ENCODE measurements at places on chromosomes 13 and 19. TPM values are rescaled to one million over a fixed set of nuclear protein-coding genes. Genes with fewer than 3 reads are reported as not detected.

The AP1M2 gene
- 36.9 TPM for total RNA-seq

The POLRMT gene
- 42.5 TPM for total RNA-seq

The KXD1 gene
- total RNA-seq = 71.9 TPM

The PRDX2 gene
- 101 TPM for total RNA-seq

The APC2 gene
- 0.12 TPM for total RNA-seq

The FXYD7 gene
- total RNA-seq = not detected

The IFNL1 gene
- not detected for total RNA-seq

The BRME1 gene
- 2.0 TPM for total RNA-seq

GRCh38 chr13:114115191-114115671 lies 17.2 kb downstream of the RASA3 start:
- H3K36me3 ChIP-seq = no peaks in the 10 kb centered on the region
- H3K27me3 ChIP-seq = no peaks in the 10 kb centered on the region
- H3K27ac ChIP-seq = peak overlapping the region; percentile 27
- no peak overlapping the region for H3K4me3 ChIP-seq

DNA sequence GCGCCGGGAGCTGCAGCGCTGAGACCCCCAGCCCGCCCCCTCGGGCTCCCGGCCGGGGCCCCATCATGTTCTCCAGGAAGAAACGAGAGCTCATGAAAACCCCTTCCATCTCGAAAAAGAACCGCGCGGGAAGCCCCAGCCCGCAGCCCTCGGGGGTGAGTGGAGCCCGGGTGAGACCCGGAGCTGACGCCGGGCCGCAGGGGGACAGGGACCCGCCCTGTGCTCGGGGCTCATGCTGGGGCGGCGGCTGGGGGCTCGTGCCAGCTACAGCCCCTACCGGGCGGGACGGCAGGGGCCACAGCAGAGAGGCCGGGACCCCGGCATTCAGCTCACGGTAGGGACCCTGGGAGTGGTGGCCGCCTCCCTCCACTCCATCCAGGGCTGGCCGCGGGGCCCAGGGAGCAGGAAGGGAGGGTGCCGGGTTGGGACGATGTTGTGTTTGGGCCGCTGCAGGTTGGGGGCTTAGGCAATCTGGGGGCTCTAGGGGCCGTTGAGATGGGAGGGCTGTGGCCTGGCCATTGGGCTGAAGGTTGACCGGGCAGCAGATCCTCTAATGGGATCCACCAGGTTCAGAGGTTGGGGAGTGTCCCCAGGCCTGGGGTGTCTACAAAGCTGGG lies 482 bp downstream of the ARHGAP45 start:
- H3K36me3 ChIP-seq = peaks cover 8% of the 10 kb centered on the region
- peaks cover 8% of the 10 kb centered on the region for H3K27me3 ChIP-seq
- H3K4me3 ChIP-seq = peak overlapping the region; percentile 73
- peak overlapping the region; percentile 81 for H3K27ac ChIP-seq
- peak; percentile 48 for DNase-seq

GRCh38 chr19:14544047-14544446 lies 14.7 kb downstream of the TECR start:
- DNase-seq = no peak
- H3K27me3 ChIP-seq = no peaks in the 10 kb centered on the region
- H3K4me3 ChIP-seq = no peak overlapping the region
- no peak overlapping the region for H3K27ac ChIP-seq
- H3K36me3 ChIP-seq = peaks cover 14% of the 10 kb centered on the region

GRCh38 chr13:98192008-98192407 lies 14.9 kb upstream of the RNF113B start:
- no peaks in the 10 kb centered on the region for H3K27me3 ChIP-seq
- H3K4me1 ChIP-seq = peaks cover 23% of the 10 kb centered on the region
- no peaks in the 10 kb centered on the region for H3K36me3 ChIP-seq

GRCh38 chr19:13314761-13315160 lies 164.6 kb downstream of the IER2 start:
- no peak overlapping the region for H3K4me3 ChIP-seq
- no peak for DNase-seq

DNA sequence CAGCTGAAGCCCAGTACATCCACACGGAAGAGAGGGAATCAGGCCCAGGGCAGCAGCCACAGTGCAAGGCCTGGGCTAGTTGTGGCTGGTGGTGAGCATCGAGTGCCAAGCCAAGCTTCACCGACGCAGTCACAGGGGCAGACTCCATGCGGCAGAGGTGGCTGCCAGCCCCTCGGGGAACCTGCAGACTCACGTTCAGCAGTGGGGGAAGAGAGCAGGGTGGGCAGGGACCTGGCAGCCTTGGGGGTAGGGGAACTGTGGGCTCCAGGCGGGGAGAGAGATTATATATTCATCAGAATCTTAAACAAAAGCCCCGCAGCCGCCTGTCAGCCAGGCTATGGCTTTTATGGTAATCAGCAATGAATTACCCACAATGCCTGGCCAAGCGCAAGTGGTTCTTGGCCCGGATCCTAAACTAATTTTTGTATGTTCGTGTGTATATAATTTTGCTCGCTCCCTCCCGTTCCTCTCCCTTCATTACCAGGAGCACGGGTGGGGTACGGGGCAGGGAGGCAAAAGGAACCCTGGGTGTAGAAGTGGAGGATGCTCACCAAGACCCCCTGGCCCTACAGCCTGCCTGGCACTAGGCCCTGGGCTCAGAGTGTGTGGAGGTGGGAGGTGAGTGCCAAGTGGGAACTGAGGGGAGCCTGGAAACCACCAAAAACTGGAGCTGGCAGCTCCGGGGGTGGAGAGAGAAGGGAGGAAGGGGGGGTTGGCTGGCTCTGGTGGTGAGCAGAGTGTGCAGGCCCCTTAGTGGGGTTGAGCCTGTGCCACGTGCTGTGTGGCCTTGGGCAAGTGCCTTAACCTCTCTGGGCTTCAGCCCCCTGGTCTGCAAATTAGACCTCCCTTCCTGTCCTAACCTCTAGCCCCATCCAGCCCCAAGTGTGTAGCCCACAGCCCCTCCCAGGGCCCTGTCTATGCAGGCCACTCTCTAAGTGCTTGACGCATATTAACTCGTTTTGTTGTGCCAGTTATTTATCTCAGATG lies 31.9 kb downstream of the PTPRS start:
- no peaks in the 10 kb centered on the region for H3K36me3 ChIP-seq
- H3K27me3 ChIP-seq = no peaks in the 10 kb centered on the region
- H3K4me1 ChIP-seq = no peaks in the 10 kb centered on the region

- no peaks in the 10 kb centered on the region for H3K4me1 ChIP-seq
- H3K27me3 ChIP-seq = no peaks in the 10 kb centered on the region
These were observed 39.2 kb downstream of the ZNF331 start for GRCh38 chr19:53576941-53577653.

- no peak overlapping the region for H3K27ac ChIP-seq
- H3K4me1 ChIP-seq = peaks cover 1% of the 10 kb centered on the region
- H3K36me3 ChIP-seq = no peaks in the 10 kb centered on the region
- no peak for DNase-seq
- no peak overlapping the region for H3K4me3 ChIP-seq
These were observed 105.7 kb upstream of the KL start for GRCh38 chr13:32910530-32910929.

DNA sequence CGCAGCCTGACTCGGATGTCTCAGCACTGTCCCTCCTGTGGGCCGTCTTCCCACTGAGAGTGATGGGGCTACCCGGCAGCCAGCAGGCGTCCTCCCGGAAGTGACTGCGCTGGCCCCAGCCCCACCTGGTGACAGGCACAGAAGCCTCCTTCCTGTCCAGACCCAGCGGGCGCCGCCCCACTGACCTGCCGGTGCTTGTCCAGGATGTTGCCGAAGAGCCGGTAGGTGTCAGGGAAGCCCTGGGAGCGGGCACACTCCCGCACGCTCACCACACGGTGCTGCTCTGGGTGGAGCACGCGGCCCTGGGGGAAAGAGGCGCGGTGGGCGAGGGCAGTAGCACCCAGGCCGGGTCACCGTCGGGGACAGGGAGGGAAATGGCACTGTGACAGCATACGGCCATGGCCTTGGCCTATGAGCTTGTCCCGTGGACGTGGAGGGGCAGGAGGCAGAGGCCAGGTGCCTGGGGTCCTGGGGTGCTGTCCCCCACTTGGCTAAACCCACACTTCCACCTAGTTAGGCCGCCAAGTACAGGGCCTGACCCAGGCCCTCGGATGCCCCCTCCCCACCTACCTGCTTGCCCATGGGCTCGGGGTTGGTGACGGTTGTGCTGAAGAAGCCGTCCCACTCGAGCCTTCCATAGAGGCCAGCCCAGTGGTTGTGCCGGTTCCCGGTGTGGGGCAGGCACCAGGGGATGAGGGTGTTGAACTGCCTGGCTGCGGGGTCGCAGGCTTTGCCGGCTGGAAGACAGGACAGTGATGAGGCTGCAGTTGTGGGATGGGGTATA lies 16.0 kb upstream of the EIF3G start:
- H3K4me1 ChIP-seq = no peaks in the 10 kb centered on the region
- peak overlapping the region; percentile 68 for H3K27ac ChIP-seq
- no peaks in the 10 kb centered on the region for H3K27me3 ChIP-seq
- H3K4me3 ChIP-seq = peak overlapping the region; percentile 46
- H3K36me3 ChIP-seq = peaks cover 85% of the 10 kb centered on the region

- DNase-seq = no peak
- H3K27me3 ChIP-seq = no peaks in the 10 kb centered on the region
- H3K4me3 ChIP-seq = no peak overlapping the region
These were observed 31.3 kb upstream of the ZMYM2 start for GRCh38 chr13:19927117-19927748.

- no peak overlapping the region for H3K27ac ChIP-seq
- no peaks in the 10 kb centered on the region for H3K36me3 ChIP-seq
- H3K4me1 ChIP-seq = peaks cover 7% of the 10 kb centered on the region
- no peak for DNase-seq
- H3K27me3 ChIP-seq = no peaks in the 10 kb centered on the region
These were observed 14.7 kb upstream of the KCTD4 start for GRCh38 chr13:45215392-45216077.

DNA sequence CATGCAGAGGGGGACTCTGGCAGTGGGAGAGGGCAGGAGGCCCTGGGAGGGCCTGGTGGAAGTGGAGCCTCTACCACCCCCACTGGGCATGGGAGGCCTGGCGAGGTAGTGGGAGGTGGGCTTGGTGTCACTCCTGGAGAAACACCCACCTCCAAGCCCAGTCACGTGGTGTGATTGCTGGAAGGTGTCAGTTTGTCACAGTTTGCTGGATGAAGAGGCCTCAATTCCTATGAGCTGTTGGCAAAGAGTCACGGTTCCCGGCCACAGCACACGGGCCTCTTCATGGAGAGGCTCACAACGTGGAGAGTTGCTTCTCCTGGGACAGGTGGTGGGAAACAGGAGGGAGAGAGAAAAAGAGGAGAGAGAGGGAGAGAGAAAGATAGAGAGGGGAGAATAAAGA lies 684.1 kb upstream of the ARGLU1 start:
- no peak overlapping the region for H3K27ac ChIP-seq
- no peaks in the 10 kb centered on the region for H3K36me3 ChIP-seq
- no peaks in the 10 kb centered on the region for H3K27me3 ChIP-seq
- DNase-seq = no peak
- no peak overlapping the region for H3K4me3 ChIP-seq
- no peaks in the 10 kb centered on the region for H3K4me1 ChIP-seq

DNA sequence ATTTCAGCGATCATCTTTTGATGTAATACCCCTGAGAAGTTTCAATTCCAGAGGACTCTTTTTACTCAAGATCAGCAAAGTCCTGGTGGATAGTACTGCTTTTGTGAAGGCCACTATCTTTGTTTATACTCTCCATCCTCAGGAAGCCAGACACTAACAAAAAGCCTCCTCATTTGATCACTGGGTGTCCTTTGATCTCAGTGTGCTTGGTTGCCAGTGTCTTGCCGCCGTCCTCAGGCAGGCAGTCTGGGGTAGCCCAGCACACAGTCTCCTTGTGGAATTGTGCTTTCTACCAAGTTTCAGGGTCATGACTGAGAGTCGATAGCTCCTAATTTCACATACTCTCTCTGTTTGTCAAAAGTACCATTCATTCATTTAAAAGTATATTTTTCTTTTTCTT lies 762.2 kb downstream of the EFNB2 start:
- no peaks in the 10 kb centered on the region for H3K27me3 ChIP-seq
- H3K36me3 ChIP-seq = no peaks in the 10 kb centered on the region
- H3K4me3 ChIP-seq = no peak overlapping the region

DNA sequence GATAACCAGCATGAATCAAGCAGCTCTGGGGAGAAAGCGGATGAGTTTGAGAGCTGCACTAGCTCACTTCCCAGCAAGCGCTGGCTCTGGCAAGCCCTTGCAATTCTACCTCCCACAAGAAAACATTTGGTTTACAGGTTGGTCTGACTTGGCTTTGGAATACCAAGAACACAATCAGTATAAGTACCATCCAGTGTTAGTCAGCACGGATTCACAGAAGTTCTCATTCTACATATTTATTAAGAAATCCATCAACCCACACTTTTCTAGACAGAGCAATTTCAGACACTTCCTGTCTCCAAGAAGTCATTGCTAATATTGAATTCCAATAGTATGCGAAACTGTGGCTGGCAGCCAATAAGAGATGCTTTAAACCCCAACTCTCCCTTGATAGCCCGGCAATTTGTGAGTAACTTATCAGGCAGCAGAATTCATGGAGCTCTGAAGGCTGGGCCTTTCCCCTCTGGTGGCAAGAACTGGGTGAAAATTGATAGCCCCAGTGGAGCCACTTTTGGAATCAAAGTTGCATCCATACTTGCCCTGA lies 59.4 kb upstream of the WASF3 start:
- no peaks in the 10 kb centered on the region for H3K4me1 ChIP-seq
- no peaks in the 10 kb centered on the region for H3K36me3 ChIP-seq
- H3K27ac ChIP-seq = no peak overlapping the region
- no peak overlapping the region for H3K4me3 ChIP-seq

DNA sequence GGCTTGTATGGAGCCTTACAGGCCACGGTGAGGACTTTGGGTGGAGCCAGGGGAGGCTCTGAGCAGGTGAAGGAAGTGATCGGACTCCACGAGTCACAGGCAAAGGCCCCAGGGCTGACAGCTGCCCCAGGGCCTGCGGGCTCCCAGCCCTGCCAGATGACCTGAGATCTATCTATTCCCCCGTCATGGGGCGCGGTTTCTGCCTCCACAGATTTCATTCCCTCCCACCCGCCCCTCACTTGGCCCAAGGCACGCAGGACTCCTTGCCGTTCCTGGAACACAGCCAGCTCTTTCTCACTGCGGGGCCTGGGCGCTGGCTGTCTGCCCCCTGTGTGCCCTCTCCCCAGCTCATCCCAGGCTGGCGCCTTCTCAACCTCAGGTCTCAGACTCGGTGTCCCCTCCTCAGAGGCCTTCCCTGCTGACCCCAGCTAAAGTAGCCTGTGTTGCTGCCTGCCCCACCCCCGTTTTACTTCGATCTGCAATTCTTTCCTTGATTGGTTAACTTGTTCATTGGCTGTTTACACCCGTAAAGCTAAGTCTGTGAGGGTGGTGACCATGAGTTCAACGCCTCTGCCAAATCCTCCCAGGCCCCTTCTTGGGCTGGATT lies 13.9 kb upstream of the PAK4 start:
- DNase-seq = no peak
- H3K36me3 ChIP-seq = no peaks in the 10 kb centered on the region
- no peak overlapping the region for H3K4me3 ChIP-seq
- peaks cover 12% of the 10 kb centered on the region for H3K27me3 ChIP-seq
- no peaks in the 10 kb centered on the region for H3K4me1 ChIP-seq
- H3K27ac ChIP-seq = no peak overlapping the region

GRCh38 chr19:33339016-33339984 lies 34.2 kb upstream of the CEBPG start:
- no peak overlapping the region for H3K4me3 ChIP-seq
- H3K4me1 ChIP-seq = no peaks in the 10 kb centered on the region
- H3K27me3 ChIP-seq = no peaks in the 10 kb centered on the region
- H3K27ac ChIP-seq = no peak overlapping the region
- DNase-seq = no peak
- no peaks in the 10 kb centered on the region for H3K36me3 ChIP-seq
